Endothelial cell of umbilical vein (primary cell): ENCODE measurements at places on chromosomes 5 and 9. TPM values are rescaled to one million over a fixed set of nuclear protein-coding genes. Genes with fewer than 3 reads are reported as not detected.

The KCNN2 gene
- 0.11 and 0.32 TPM in 2 replicates for polyA plus RNA-seq

The CYSTM1 gene
- 41.5 and 50.4 TPM in 2 replicates for polyA plus RNA-seq

The SPATA31E1 gene
- polyA plus RNA-seq, result not detected in 2 replicates

The DNAH5 gene
- polyA plus RNA-seq, result 0.21 and 0.23 TPM in 2 replicates

The MEIKIN gene
- polyA plus RNA-seq, result not detected in 2 replicates

The TAF11L5 gene
- not detected in 2 replicates for polyA plus RNA-seq

GRCh38 chr5:147154809-147155208, 80.0 kb upstream of the STK32A start:
- no peak for DNase-seq

GRCh38 chr9:111917980-111918379, 21.4 kb downstream of the UGCG start:
- DNase-seq, result no peak

DNA sequence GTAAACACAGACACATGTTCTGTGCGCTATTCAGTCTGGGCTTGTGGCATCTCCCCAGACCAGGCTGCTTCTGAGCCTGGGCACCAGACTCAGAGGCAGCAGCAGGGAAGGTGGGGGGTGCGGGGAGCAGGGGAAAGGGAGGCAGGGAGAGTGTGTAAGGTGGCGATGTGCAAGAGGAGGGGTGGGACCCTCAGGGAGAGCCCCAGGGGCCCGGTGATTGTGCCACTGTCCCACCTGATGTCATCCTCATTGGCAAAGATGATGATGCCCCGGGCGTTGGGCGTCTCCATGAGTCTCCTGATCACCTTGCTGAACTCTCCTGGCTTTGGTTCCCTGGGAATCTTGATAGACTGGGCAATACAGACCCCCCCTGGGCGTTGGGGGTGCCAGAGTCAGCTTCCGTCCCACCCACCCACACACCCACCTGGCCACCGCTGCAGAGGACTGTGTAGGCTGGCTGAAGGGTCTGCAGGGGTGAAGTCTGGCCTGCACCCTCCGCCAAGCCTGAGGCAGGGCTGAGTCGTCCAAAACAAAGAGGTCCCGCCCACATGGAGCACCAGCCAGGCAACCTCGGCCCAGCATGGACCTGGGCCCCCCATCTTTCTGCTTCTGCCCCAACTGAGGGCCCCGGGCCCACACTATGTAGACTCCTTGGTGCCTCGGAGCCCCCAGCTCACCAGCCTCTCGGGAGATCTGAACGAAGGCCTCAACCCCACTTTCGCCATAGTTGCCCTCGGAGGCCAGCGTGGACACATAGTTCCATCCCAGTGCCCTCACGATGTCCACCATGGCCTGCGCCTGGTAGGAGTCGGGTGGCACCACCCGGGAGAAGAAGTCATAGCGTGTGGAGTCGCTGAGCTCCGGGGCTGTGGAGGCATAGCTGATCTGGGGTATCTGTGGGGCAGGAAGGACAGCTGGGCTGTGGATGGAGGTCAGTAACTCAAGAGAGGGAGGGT, 3.7 kb downstream of the GRM6 start:
- no peak for DNase-seq

DNA sequence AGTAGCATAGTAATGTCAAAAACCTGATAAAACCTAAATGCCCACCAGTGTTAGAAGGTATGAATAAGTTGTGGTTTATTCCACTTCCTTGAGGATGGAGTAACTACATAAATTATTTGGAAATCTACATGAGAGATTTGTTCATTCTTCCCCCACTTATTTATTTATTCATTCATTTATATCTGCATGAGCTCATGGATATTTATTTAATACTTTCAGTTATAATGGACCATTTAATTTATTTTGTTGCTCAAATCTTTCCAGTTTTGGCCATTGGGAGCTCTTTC, 223.8 kb upstream of the S1PR3 start:
- DNase-seq, result no peak

GRCh38 chr5:168728546-168729211, 149.5 kb upstream of the PANK3 start:
- DNase-seq, result no peak

DNA sequence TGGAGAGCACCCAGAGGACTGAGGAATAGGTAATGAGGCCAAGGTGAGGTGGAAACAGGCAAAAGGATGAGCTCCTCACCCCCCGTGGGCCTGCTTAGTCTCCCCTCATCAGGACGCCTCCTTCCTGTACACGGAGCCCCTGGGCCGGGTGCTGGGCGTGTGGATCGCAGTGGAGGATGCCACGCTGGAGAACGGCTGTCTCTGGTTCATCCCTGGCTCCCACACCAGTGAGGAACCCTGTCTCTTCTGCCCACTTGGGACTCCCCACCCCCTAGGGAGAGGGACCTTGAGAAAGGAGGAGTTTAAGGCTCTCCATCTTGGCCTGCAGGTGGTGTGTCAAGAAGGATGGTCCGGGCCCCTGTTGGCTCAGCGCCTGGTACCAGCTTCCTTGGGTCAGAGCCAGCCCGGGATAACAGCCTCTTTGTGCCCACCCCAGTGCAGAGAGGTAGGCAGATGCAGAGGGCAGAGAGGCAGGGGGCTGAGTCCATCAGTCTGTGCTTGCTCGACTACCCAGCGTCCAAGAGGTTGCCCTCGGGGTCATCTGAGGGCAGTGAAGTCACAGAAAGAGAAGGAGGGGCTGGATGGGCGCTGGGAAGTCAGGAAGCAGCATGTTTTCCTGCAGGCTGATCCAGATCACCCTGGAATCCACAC, 7.0 kb downstream of the DOLK start:
- DNase-seq, result peak; percentile 59

- DNase-seq, result no peak
Observed at GRCh38 chr9:126953041-126953809, 38.6 kb downstream of the RALGPS1 start.

GRCh38 chr5:65809817-65810531, 88.0 kb downstream of the NLN start:
- DNase-seq, result no peak

DNA sequence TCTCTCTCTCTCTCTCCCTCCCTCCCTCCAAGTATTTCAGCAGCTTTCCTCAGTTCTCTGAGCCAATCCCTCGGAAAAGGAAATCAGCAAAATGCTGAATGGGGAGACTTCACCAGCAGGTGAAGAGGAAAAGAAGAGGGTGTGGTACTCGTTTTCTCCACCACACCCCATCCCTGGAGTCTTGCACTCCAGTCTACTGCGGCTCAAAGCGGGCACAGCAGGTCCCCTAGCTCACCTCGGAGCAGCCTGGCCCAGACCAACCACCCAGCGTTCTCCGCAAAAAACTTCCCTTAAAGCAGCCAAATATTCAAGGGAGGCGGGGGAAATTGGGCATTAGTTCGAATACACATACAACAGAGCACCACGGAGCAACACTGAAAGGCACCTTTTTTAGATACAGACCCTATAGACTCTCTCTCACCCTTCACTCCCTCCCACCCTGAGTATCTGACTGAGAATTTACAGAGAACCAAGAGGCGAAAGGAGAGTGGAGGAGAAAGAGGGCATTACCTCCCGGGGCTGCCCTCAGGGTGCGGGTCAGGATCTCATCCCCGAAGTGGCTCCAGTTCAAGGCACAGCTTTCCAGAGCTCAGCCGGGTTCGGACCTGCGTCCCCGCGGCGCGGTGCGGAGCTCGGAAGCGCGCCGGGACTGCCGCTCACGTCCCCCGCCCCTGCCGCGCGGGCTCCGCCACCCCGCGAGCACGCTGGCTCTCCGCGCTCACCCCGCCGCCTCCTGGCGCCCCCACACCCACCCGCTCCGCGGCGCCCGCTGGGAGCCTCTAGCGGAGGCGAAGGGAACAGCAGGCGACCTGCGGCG, 1638.5 kb upstream of the C9orf72 start:
- DNase-seq, result peak; percentile 1

DNA sequence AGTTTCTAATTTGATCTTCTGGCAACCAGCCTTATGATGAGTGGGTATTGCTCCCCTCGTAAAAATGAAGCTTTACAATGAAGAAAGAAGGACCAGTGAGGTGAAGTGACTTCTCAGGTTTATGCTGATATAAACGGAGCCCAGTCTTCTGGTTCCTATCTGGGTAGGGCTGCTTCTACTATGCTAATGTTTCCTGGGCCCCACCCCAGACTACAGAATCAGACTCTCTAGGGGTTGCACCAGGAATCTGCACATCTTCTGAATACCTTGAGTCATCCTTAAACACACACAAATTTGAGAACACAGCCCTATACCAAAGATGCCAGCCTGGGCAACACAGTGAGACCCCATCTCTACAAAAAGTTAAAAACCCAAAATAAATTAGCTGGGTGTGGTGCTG, 16.2 kb downstream of the BTF3 start:
- no peak for DNase-seq

DNA sequence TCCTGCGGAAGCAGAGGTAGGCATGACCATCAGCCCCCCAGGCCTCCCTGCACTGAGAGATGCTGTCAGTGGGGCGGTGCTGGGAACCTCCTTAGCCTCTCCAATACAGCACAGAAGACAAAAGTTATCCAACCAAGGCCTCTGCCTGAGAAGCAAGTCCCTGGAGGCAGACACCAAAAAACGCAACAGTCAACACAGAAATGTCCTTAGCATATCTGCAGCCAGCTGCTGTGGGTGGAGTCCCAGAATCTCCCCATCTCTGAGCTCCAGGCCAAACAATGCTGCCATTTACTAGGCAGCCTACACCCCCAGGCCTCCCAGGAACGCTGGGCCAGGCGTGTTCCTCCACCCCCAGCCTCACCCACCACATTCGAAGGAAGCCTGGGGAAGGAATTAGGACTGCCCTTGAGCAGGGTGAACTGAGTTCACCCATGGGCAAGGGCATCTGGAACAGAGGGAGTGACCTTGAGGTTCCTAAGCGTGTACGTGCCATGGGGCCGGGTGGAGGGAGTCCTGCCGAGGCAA, 43.7 kb downstream of the STK10 start:
- DNase-seq, result no peak

GRCh38 chr5:16082053-16082452, 97.5 kb downstream of the MARCHF11 start:
- DNase-seq, result no peak

GRCh38 chr5:155728146-155728856, 598.7 kb upstream of the SGCD start:
- no peak for DNase-seq

GRCh38 chr9:132947756-132948155, 3.3 kb upstream of the TSC1 start:
- DNase-seq, result no peak

GRCh38 chr5:68248896-68249295, 33.3 kb downstream of the PIK3R1 start:
- peak; percentile 85 for DNase-seq
